ENCODE measurements at places on chromosomes 6 and 20.

- DNase-seq: no peak
These were observed 8.1 kb downstream of the RANBP9 start for GRCh38 chr6:13703496-13703895.

GRCh38 chr6:30447237-30447636 lies 42.1 kb upstream of the HLA-E start:
- DNase-seq: no peak

DNA sequence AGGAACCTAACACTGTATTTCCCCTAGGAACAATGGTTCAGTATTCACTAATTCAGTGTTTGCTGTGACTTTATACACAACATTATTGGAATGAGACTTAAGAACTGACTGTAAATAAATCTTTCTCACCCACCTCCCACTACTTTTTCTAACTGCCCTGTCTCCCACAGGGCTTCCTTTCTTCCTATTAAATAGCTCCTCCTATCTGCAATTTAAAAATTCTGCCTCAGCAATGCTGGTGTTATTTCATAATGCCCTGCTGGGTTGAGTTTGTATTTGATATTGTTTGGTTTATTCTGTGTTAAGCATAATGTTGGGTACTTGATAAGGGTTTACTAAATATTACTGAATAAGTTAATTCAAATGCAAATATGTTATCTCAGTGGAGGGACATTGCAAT lies 573.1 kb upstream of the RNF217 start:
- no peak for DNase-seq

DNA sequence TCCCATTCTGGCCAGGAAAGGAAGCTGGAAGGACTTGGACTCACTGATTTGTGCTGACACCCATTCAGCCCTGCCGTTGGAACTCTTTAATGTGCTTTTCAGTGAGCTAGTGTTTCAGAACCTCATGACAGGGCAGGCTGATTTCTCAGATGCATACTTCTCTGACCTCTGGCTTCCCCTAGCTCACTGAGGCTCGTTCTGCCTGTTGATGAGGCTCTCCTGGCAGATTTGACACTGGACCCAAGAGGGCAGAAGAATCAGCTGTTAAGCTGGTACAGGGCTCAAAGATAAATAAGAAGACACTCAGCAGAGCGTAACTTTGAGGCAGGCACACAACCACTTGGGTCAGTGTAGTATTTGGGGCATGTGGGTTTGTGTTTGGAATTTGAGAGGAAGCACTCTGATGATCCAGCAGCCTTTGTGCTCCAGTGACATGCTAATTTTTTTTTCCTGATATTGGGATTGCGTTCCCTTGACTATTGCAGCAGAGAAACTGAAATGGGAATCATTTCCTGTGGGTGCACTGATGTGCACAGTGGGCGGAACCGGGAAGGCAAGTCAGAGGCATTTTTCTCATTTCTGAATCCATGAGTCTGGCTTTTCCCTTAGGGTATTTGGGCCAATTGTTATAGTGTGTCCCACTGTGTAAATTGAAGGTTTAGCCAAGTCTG lies 80.2 kb downstream of the CARMIL1 start:
- DNase-seq: no peak
